ENCODE measurements at places on chromosomes 6 and 20. TPM values are rescaled to one million over a fixed set of nuclear protein-coding genes. Genes with fewer than 3 reads are reported as not detected.

Gene CDSN
- total RNA-seq, result 0.29 TPM

Gene LIME1
- total RNA-seq, result 2.7 TPM

Gene CNKSR3
- total RNA-seq, result 4.1 TPM

Gene IYD
- total RNA-seq, result not detected

Gene EFCAB8
- 0.47 TPM for total RNA-seq

Gene CLPSL2
- not detected for total RNA-seq

Gene SLC22A2
- total RNA-seq, result not detected

Gene CTAGE9
- not detected for total RNA-seq

Gene SNHG17
- 8.0 TPM for total RNA-seq

Gene ADGRF1
- total RNA-seq, result 10.0 TPM

Gene AAR2
- 20.9 TPM for total RNA-seq
